ENCODE measurements at places on chromosomes 2 and 18.

DNA sequence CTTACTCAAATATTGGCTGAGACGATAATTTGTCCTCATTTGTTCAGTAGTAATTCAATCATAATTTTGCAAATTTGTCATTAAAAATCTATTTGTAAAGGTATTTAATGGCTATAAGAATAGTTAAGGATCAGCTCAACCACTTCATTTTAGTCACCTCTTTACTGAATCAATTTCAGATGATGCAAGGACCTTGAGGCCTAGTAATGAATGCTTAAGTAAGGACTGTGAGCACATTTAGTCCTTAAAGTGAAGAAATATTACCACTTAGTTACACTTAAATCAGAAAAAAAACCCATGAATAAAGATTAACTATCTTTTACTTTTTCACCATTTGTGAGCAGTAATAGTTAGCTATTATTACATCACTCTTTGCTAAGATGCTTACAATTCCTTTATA is 778.9 kb downstream of the CCDC85A start:
- no peak for DNase-seq

DNA sequence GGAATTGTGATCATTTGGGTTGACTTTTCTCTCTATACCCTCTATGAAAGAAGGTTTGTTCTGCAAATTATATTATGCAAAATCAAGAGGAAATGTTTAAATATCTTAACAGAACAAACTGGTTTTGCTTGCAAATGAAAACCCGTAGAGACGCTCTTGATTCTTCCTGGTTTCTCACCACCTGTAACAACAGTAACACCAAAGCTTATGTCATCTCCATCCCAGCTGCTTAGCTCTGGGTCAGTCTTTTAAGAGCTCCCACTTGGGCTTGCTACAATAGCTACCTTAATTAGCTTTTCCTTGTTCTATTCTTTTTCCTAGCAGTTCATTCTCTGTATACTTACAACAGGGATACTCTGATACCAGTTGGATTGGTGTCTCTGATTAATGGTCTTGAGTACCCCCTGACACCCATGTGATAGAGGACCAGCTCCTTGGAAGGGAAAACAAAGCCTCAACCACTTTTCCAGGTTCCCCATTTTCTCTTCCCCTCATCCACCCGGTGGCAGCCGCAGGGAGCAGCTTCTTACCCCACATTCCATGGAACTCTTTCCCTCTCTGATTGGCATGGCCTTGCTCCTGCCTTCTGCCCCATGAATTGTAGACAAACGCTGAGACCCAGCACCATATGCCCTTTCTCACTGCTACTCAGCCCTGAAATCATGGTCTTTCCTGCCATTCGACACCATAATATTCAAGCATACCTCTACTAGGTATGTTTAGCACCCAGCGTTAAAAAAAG is 27.7 kb downstream of the TMEM182 start:
- no peak for DNase-seq

GRCh38 chr2:157152362-157152761 is 105.1 kb upstream of the GALNT5 start:
- no peak for DNase-seq

- no peak for DNase-seq
These were observed 70.6 kb downstream of the CCDC178 start for GRCh38 chr18:33369711-33370449.

GRCh38 chr2:26847655-26848335 is at the start of gene DPYSL5:
DPYSL5 (plus strand) TSS chr2:26848132; CDS start chr2:26898500, 50,368 bp downstream.
- DNase-seq = no peak

DNA sequence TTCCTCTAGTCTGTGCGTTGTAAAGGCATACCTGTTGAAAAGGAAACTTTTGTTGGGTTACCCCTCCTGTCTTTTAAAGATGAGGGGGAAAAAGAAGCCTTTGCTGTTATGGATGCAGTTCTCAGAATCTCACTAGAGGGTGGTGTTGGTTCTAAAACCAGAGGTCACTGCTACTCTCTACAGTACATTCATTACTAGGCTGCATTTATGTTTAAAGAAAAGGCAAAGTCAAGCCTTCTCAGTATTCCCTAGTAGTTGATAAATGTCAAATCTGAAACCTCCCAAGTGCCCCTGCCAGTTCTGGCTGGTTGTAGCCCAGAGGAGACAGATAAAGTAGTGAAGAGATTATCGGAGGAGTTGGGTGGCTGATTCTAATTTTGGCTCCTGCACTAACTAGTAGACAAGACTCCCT is 1.4 kb upstream of the PLCL1 start:
- DNase-seq = no peak
